Muscle of leg (tissue), 16 donors: ENCODE measurements at places on chromosomes 1 and 21.

DNA sequence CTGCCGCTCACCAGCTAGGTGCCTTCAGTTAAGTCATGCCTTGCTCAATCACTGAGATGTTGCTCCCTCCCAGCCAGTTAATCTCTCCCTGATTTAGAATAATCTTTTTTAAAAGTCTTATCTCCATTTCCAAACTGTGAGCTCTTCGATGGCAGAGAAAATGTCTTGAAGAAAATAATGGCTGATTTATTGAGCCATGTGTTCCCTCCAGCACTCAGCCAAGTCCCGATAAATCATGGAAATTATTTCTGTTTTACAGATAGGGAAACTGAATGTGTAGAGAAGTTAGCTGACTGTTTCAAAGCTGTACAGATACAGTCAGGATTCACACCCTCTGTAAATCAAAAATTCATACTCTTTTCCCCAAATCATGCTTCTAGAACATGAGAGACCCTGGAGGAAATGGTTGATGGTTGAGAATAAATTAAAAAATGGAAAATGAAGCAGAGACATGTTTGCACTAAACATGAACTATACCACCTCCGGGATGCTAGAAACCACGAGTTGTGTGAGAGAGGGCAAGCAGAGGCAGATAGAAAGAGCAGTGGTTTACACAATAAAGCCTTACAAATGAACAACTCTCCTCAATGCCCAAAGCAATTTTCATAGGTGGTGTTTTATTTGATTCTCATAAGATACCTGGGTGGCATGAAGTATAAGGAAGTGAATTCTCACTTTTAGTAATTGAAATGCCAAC is 376.4 kb downstream of the PLPP3 start:
- H3K27ac ChIP-seq = no peak overlapping the region
- H3K27me3 ChIP-seq = no peaks in the 10 kb centered on the region
- H3K4me1 ChIP-seq = peaks cover 24% of the 10 kb centered on the region
- no peak overlapping the region for H3K4me3 ChIP-seq
- no peaks in the 10 kb centered on the region for H3K36me3 ChIP-seq

DNA sequence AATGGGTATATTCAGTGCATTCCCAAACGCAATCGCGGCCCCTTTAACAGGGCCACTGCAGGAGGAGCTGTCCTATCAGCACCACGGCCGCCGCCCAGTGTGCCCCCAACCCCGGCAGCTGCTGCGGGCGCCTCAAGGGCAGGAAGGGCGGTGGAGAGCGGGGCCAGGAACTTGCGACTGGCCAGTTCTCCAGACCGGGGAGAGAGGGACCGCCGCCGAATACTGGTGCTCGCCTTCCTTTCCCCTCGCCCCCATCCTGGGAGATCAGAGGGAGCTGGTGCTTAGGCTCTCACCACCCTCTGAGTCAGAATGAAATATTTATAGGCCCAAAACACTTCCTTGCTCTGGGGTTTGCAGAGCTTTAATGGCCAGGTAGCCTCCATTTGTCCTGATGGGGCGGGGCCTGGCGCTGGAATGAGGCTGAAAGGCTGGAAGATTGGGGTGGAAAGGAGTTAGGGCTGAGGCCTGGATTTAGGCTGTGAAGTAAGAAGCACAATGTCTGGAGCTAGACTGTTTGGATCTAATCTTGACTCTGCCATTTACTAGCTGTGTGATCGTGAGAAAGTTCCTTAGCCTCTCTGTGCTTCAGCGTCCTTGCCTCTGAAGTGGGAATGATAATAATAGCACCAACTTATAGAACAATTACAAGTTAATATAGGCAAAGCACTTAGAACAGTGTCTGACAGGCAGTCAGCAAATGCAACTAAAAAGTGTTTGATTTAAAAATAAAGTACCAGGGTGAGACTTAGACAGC is 75.5 kb downstream of the NAV1 start:
- H3K27ac ChIP-seq = no peak overlapping the region
- no peak overlapping the region for H3K4me3 ChIP-seq
- peak; percentile 62 for DNase-seq
- H3K36me3 ChIP-seq = no peaks in the 10 kb centered on the region
- no peaks in the 10 kb centered on the region for H3K27me3 ChIP-seq
- H3K4me1 ChIP-seq = peaks cover 17% of the 10 kb centered on the region

GRCh38 chr1:24385160-24385940 is 28.2 kb downstream of the STPG1 start:
- H3K36me3 ChIP-seq = peaks cover 4% of the 10 kb centered on the region
- no peak overlapping the region for H3K4me3 ChIP-seq
- no peak for DNase-seq
- H3K27me3 ChIP-seq = no peaks in the 10 kb centered on the region
- H3K27ac ChIP-seq = no peak overlapping the region

- H3K27me3 ChIP-seq = no peaks in the 10 kb centered on the region
- no peak overlapping the region for H3K27ac ChIP-seq
- H3K4me3 ChIP-seq = no peak overlapping the region
- peaks cover 37% of the 10 kb centered on the region for H3K4me1 ChIP-seq
- DNase-seq = peak; percentile 34
These were observed 33.5 kb upstream of the RNF19B start for GRCh38 chr1:32998064-32998463.

DNA sequence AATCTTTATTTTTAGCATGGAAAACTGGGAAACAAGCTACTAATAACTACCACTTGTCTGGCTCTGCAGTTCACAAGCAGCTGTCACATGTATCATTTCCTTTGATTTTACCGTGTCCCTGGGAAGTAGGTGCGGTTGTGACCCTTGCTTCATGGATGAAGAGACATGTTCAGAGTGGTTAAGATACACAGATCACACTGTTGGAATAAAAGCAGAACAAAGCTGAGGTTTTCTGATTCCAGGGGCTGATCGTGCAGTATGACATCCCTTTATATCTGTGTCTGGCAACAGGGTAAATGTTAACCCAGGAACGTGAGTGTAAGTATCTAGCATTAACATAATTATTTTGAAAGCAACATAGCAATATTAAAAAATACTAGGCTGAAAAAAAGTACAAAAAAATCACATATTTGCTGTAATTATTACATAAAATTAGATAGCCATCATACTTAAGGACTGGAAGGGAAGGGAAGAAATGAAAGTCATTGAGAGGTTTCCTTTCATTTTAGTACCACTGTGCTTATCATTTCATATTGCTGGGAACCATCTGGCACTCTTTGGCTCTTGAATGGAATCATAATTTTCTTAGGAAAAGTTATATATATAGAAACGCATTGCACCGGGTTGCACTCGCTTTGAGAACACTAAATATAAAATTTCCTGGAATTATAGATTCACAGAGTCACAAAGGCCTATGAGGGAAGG is 62.8 kb upstream of the PAXBP1 start:
- no peak overlapping the region for H3K27ac ChIP-seq
- peaks cover 7% of the 10 kb centered on the region for H3K27me3 ChIP-seq
- H3K4me3 ChIP-seq = no peak overlapping the region

DNA sequence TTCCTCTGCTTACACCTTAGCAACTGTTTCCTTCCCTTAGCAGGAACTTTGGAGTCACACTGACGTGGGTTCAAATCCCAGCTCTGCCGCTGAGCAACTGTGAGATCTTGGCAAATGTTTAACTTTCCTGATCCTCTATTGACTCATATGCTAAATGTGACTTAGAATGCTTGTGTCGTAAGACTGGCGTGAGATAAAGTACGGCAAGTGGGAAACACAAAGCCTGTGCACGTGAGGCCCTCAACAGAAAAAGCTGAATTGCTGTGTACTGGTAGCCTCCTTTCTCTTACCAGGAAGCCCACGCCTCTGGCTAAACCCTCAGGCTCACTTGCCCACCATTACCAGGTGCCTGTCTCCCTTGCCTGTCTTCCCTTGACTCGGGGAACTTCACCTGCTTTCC is 135.4 kb upstream of the TNR start:
- no peak overlapping the region for H3K4me3 ChIP-seq
- H3K4me1 ChIP-seq = peaks cover 5% of the 10 kb centered on the region
- H3K27ac ChIP-seq = no peak overlapping the region
- H3K27me3 ChIP-seq = no peaks in the 10 kb centered on the region

DNA sequence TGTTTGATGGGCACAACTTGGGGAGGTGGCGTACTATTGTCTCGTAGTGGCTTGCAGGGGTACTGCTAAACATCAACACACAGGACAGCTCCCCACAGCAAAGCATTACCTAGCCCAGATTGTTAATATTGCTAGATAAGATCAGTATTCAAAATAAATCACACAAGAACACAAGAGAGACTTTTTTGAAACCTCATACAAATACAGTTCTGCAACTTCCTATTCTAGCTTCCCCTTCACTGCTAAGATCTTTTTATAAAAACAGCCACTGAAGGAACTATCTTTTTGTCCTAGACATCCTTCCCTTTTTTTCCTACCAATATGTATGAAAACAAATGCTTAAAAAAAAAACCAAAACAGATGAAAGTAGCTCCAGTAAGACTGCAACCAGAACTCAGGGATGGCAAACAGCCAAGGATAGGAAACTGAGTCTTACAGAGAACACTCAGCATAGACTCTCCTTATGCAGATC is 137.8 kb upstream of the KRTAP19-8 start:
- H3K4me3 ChIP-seq = no peak overlapping the region
- DNase-seq = peak; percentile 58
- peaks cover 9% of the 10 kb centered on the region for H3K4me1 ChIP-seq
- H3K36me3 ChIP-seq = no peaks in the 10 kb centered on the region

DNA sequence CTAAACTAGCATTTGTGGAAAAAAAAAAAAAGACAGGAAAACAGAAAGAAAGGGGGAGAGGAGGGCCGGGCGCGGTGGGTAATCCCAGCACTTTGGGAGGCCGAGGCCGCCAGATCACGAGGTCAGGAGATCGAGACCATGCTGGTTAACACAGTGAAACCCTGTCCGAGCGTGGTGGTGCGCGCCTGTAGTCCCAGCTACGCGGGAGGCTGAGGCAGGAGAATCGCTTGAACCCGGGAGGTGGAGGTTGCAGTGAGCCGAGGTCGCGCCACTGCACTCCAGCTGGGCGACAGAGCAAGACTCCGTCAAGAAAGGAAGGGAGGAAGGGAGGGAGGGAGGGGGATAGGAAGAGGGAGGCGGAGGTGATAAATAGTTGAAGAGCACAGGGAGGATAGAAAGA is 54.7 kb downstream of the LBR start:
- no peak for DNase-seq
- no peaks in the 10 kb centered on the region for H3K36me3 ChIP-seq
- no peak overlapping the region for H3K27ac ChIP-seq
- H3K4me3 ChIP-seq = no peak overlapping the region
- H3K27me3 ChIP-seq = no peaks in the 10 kb centered on the region

DNA sequence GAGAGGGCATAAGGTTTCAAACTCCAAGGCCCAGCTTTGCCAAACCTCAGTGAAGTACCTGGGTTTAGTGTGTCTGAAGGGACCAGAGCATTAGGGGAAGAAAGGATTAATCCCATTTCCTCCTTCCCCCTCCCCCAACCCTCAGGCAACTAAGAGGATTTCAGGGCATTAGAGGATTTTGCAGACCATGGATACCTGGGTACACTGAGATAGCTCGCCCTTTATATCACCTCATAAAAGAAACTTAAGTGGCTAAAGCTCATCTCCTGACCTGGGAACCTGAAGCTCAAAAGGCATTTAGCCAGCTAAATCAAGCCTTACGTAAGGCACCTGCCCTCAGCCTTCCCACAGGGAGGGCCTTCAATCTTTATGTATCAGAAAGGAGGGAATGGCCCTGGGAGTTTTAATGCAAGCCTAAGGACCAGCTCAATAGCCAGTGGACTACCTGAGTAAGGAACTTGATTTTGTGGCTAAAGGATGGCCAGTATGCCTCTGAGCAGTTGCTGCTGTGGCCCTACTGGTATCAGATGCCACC is 26.4 kb upstream of the SMYD3 start:
- no peaks in the 10 kb centered on the region for H3K36me3 ChIP-seq
- no peak overlapping the region for H3K27ac ChIP-seq
- H3K4me1 ChIP-seq = no peaks in the 10 kb centered on the region
- H3K27me3 ChIP-seq = no peaks in the 10 kb centered on the region
- H3K4me3 ChIP-seq = no peak overlapping the region

DNA sequence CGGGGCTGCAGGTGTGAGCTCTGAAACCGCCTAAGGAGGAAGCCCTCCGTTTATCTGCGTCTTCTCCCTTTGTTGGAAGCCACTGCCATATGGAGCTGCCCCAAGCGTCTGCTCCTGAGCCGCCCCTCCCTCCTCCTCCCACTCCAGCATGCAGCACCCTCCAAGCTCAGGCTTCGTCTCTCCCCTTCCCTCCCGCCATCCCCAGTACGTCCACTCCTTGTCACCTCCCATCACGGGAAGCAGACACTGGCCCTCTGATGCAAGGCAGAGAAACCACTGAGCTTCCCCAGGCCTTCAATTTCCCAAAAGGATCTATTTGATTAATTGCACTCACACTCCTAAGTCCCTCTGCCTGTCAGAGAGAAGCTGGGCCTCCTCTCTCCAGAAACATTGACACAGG is 52.5 kb downstream of the NFASC start:
- H3K27me3 ChIP-seq = peaks cover 4% of the 10 kb centered on the region
- H3K4me3 ChIP-seq = no peak overlapping the region
- H3K36me3 ChIP-seq = no peaks in the 10 kb centered on the region

GRCh38 chr21:38256599-38257302 is at the start of gene KCNJ15:
Gene KCNJ15, plus strand, starts transcription at chr21:38256991. Its CDS starts 42,271 bp downstream, at chr21:38299262.
- no peaks in the 10 kb centered on the region for H3K36me3 ChIP-seq
- H3K27me3 ChIP-seq = peaks cover 17% of the 10 kb centered on the region
- H3K4me3 ChIP-seq = no peak within 1 kb of the TSS
- no peaks in the 10 kb centered on the region for H3K4me1 ChIP-seq
- no peak for DNase-seq
- no peak within 1 kb of the TSS for H3K27ac ChIP-seq

DNA sequence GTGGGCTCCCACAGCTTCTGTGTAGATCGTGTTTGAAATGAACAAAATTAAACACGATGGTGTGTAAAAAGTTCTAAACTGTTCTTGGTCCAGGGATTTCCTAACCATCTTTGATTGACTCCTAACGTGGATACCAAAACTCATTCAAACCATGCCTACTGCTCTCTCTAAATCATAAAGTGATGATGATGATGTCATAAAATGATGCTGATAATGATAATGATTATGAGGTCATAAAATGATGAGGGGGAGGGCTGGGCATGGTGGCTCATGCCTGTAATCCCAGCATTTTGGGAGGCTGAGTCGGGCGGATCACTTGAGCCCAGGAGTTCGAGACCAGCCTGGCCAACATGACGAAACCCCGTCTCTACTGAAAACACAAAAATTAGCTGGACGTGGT is 133.3 kb upstream of the COA6 start:
- no peak overlapping the region for H3K4me3 ChIP-seq
- H3K27ac ChIP-seq = no peak overlapping the region
- no peaks in the 10 kb centered on the region for H3K36me3 ChIP-seq

DNA sequence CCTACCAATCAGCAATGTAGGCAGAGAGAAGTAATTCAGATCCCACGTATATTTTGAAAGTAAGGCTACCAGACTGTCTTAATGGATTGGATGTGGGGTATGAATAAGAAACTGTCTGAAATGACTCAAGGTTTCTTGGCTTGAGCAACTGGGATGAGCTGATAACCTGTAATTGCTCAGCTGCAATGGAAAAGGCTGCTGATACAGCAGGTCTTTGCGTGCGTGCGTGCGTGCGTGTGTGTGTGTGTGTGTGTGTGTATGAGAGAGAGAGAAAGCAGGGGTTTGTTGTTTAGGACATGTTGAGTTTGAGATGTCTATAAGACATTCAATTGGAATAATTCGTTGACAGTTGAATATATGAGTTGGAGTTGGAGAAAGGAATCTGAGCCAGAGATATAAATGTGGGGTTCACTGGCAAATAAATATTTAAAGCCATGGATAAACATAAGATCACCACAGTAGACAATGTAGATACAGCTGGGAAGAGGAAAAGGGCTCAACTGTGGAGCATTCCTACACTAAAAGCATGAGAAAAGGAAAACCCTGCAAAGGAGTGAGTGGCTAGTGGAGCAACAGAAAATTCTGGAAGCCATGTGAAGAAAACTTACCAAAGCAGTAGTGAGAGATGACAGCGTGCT is 72.9 kb downstream of the UCHL5 start:
- H3K27me3 ChIP-seq = no peaks in the 10 kb centered on the region
- H3K4me3 ChIP-seq = no peak overlapping the region
- H3K27ac ChIP-seq = no peak overlapping the region

GRCh38 chr1:81799939-81800694 is 617 bp upstream of the ADGRL2 start:
- DNase-seq = peak; percentile 95
- H3K36me3 ChIP-seq = no peaks in the 10 kb centered on the region
- no peaks in the 10 kb centered on the region for H3K27me3 ChIP-seq
- H3K27ac ChIP-seq = peak overlapping the region; percentile 98
